ENCODE measurements at places on chromosomes 1 and 21.

GRCh38 chr21:44350773-44351481 is 2.5 kb upstream of the TRPM2 start:
- DNase-seq: no peak

DNA sequence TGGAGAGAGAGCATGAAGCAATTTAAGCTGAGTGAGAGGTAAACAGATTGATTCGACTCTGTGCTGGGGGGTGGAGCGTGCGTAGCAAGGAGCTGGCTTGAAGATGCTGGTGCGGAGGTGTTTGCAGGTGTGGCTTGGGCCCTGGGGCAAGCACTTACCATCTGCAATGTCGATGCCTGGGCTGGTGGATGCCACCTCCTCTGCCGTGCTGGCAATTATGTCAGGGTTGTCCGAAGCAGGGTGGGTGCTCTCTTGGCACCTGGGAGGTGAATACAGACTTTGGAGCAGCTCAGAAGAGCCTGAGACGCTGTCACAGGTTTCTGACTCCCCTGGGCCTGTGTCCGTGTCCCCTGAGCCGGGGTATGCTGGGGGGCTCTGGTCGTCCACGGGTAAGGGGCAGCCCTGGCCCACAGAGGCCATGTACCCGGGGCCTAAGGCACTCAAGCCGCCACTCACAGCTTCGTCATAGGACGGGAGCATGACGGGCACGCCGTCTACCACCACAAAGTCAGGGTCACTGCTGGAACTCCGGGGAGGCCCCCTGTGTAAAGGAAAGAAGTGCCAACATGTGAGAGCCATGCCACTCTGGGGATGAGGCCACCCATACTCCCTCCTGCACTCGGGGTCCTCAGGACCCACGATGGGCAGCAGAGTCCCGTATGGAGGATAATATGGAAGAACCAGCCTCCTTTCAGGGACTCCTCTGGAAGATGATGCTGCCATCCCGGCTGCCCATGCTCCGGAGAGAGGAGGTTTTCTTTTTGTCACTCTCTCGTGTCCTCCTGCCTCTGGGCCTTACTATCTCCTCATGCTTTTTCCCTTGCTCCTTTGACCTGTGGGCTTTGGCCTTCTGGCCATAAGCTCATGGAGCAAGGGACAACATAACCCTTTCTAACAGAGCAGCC is 80.3 kb upstream of the TLR5 start:
- no peak for DNase-seq

DNA sequence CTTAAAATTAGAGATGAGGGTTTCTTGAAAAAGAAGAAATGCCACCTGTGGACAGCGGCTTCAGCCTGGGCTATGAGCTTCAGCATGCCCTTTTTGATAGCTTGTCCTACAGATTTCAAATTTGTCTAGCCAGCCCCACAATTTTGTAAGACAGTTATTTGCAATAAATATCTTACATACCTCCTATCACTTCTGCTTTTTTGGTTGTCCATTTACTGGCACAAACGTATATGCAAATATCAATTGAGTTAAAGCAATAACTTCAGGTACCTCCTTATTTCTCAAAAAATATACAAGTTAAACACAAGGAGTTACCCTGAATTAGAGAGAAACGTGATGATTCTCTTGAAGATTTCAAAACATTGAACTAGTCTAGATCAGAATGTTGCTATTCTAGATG is 53.5 kb downstream of the OLFM3 start:
- DNase-seq: no peak

- DNase-seq: no peak
Measured at GRCh38 chr1:215957663-215958062, 390.6 kb downstream of the KCTD3 start.

DNA sequence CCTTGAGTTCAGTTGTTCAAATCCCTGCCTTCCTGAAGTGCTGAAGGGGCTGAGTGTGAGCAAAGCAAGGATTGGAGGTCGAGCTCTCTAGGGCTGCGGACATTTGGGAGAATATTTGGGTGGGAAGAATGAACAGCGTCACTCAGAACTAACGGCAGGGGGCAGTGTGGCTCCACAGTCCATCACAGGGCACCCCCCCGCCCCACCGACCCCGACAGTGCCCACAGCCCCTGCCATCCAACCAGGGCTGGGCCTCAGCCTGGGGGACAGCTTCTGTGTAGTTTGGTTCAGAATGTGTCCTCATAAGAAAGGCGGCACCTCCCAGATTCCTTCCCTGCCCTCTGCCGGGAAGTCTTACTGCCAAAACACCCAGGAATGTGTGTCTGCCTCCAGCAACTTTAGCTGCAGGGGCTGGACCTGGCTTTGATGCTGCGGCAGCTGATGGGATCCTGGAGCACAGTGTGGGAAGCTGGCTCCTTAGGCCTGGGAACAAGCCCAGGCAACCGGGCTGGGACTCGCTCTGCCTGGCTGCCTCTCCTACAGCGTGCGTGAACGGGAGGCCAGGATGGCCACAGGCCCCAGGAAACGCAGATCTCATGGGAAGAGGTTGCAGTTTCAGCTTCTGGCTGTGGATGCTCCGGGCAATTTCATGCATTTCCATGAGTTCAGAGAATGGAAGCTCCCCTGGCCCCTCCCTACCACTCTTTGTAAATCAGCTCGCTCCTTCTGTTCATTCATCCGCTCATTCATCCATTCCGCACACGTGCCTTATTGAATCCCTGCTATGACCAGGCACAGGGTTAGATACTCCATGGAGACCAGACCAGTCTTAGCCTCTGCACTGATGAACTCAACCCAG is 104.9 kb upstream of the TMPRSS2 start:
- peak; percentile 44 for DNase-seq

GRCh38 chr21:41684381-41685245 is 82.2 kb downstream of the RIPK4 start:
- no peak for DNase-seq

GRCh38 chr21:44454747-44455523 is at the start of gene LRRC3:
Gene LRRC3 (plus strand): TSS chr21:44455510. CDS start chr21:44456645, 1,135 bp downstream.
- DNase-seq: peak; percentile 48

DNA sequence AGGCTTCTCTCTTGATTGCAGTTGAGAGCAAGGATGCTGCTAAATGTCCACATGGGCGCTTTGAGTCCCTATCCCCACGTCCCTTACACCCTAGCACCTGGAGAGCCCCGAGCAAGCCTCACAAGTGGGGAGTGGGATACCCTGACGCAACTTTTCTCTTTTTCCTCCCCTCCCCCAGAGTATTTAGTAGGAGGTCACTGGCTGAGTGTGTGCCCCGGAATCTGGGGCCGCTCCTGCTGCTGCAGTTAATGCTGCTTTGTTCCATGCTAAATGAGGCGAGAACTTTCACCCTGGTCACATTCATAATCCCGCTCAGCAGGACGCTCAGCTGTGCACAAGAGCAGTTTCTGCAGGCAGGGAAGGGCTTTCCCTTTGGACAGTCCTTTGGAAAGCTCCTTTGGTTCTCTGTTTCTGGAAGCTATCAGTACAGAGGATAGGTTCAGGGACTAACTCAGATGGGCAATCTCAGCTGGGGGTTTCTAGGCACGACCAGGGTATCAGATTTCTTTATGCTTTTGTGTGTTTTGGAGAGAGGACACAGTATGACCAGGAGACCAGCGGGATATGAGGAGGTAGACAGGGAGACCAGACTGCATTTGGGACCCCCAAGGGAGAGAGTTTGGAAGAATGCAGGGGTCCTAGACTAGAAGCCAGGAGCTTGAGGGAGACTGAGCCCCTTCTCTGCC is 75.9 kb downstream of the NOS1AP start:
- peak; percentile 59 for DNase-seq

GRCh38 chr21:15208786-15209185 is 144.0 kb upstream of the NRIP1 start:
- no peak for DNase-seq

DNA sequence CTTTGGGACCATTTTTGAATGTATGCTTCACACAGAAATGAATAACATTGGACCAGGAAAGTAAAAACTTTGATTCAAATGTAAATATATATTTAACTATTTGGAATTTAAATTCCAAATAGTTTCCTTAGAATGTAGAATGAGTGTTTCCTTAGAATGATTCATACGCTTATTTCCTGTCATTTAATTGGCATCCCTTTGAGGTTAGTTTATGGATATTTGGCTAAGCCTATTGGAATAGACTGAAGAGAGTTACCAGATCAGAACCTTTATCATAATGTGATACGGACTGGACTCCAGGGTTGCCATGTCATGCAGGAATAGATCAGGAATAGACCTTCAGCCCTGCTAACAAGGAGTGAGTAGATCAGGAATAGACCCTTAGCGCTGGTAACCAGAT is 133.1 kb downstream of the TNNI3K start:
- DNase-seq: no peak

DNA sequence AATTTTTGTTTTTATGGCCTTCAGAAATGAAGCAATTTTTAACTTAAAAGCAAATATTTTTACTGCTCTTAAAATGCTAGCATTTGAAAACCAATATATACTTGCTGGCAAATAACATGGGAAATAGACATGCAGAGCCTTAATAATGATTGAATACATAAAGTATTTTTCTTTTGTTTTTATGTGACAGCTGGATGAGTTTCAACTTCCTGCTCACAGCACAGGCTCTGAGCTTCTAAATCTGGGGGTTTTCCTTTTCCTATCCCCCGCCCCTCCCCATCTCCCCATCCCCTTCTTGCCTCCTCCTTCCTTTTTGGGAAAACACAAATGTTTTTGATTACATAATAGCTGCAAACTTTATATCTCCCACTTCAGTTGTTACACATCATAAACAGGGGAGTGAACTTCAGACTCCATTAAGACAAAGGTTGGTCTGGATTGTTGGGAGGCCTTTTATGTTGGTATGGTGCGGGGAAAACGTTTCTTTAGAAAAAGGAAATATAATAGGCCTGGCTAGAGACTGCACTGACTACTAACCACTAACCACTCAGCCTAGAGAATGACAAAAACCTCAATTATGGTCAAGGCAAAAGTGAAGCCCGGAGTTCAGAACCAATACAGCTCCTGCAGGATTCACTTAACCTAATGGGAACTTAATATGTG is 116.1 kb upstream of the GORAB start:
- DNase-seq: no peak

GRCh38 chr1:203189951-203190352 is 3.4 kb upstream of the CHI3L1 start:
- no peak for DNase-seq

DNA sequence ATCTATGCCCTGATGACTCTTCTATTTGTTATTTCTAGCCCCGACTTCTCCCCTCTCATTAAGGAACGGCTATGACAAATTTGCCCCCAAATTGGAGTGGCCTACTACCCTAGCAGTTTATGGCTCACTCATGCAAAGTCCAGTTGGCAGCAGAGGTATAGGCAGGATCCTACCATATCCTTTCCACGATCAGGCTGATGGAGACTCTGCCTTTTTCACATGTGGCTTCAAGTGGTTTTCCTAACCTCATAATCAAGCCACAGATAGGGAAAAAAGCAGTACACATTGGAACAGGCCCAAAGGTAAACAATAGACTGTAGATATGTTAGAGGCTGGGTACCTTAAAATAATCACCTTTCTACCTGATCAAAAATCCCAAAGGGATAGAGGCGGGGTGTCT is 292.5 kb downstream of the NCAM2 start:
- no peak for DNase-seq

- DNase-seq: peak; percentile 84
Measured at GRCh38 chr1:84643183-84643582, 47.1 kb downstream of the SSX2IP start.

- peak; percentile 24 for DNase-seq
Measured at GRCh38 chr1:15469361-15469760, 6.5 kb upstream of the CELA2B start.

DNA sequence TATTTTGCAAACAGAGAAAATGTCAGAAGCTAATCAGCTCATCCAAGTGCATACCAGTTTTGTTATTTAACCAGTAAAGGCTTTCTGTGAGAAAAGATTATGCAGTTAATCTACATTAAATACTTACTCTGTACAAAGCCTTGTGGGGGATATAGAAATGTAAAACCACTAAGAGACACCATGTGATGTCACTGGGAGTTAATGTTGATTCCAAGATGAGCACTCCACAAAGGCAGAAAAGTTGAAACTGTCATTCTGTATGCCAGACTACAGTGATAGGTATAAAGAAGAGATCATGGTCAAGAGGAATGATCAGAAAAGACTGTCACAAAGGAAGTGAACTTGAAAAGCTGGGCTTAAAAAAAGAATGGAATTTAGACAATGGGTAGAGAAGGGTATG is 100.3 kb upstream of the SGIP1 start:
- no peak for DNase-seq
